GM10248 (cell line): ENCODE measurements at places on chromosomes 4 and X.

GRCh38 chr4:121380776-121381462 is at the start of gene QRFPR:
QRFPR (minus strand) TSS chr4:121381018; CDS start chr4:121380647, 371 bp downstream.
- DNase-seq, result no peak

DNA sequence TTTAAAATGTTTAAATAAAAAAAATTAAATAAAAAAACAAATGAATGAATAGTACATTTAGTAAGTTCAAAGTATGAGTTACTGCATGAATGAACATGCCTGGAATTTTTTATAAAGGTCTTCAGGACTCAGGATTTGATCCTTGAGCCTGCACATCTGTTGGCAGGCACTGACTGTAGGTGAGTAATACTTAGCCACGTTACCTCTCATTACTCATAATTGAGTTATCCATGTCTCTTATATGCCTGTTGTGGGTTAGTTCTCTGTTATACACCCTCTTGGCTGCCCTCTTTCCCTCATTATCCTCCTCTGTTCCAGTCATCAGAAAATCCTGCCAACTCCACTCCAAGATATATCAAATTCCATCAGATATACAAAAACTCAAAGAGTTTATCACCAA is 276.0 kb downstream of the FBXW7 start:
- DNase-seq, result no peak

DNA sequence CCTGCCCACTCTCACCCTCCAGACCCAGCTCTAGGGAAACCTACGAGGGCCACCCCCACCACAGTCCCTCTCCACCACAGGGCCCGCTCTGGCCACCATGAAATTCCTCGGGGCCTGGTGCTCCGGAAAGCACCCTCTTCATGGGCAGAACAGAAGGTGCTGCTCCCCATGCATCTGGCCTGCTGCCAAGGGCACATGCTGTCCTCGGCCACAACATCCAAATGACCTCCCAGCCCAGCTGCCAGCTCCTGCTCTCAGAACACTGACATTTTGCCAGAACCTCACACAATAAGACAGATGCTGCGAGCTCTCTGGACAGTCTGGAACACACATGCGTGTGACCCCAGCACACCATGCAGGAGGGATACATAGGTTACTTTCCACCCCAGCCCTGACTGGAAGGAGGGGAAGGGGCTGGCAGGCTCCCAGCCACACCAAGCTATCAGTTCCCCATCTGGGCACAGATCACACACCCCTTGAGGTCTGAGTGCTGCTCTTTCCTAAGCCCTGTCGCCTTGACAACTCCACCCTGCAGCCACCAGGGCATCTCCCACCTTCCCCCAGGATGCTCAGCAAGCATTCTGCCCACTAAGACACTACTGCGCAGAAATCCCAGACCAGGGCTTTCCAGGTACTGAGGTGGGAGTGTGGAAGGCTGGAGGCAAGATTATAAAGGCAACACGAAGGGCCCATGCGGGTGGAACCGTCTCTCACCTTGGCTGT is 5.8 kb downstream of the CCNQ start:
- no peak for DNase-seq

DNA sequence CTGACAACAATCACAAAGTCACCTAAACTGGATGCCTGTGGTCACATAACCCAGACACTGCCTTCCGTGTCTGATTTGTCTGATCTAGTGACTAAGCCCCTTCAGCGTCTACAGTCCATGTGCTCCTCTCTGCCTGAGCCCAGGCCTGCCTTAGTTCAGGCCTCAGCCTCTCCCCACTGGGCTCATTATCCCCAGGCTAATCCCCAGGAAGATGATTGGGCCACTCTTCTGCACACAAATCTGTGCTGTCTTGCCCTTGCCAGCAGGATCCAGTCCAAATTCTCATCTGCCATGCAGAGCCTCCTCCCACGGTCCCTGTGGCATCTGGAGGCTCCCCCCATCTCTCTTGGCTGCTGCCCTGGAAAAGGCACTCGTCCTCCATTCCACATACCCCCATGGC is 96.5 kb downstream of the SLC2A9 start:
- DNase-seq, result no peak

GRCh38 chrX:22365460-22365859 is 92.7 kb downstream of the CBLL2 start:
- no peak for DNase-seq

DNA sequence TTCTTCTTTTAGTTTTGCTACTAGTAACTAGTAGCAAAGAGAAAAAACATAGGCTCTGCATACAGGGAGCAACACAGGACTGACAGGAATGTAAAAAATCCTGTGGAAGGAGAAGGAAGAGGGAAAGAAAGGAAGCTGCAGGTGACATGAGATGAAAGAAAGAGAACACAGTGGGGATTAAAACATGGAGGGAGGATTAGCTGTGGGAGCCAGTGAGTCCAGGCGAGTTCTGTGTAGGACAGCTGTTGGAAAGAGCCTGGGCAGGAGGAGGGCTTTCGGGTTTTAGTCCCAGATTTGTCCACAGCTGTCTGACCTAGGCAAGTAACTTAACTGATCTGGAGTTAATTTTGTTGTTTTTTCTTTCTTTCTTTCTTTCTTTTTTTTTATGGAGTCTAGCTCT is 21.6 kb downstream of the CCNG2 start:
- no peak for DNase-seq

- DNase-seq, result no peak
Observed at GRCh38 chrX:43703211-43703791, 47.2 kb downstream of the MAOA start.

DNA sequence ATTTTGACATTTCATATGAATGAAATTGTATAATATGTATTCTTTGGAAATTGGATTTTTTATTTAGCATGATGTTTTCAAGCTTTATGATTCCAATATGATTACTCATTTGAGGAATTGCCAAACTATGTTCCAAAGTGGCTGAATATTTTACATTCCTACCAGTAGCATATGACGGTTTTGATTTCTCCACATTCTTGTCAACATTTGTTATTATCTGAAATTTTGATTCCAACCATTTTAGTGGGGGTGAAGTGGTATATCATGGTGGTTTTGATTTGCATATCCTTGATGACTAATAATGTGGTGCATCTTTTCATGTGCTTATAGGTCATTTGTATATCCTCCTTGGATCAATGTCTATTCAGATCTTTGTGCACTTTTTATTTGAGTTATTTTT is 2.6 kb upstream of the BEX1 start:
- no peak for DNase-seq

- DNase-seq, result no peak
Observed at GRCh38 chrX:107700317-107700774, 72.0 kb downstream of the PRPS1 start.

DNA sequence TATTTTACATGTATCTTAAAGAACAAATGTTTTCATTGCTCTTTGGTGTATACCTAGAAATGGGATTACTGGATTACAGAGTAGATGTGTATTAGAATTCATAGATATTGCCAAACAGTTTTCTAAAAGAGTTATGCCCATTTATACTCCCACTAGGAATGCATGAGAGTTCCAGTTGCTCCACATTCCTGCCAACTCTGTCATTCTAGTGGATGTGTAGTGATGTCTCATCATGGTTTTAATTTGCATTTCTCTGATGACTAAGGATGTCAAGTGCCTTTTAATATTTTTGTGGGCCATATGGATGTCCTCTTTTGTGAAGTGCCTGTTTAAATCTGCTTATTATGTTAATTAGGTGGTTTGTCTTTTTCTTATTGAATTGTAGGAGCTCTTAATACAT is 65.6 kb upstream of the BMP2K start:
- DNase-seq, result no peak

- no peak for DNase-seq
Observed at GRCh38 chrX:44247468-44247867, 96.0 kb downstream of the EFHC2 start.

GRCh38 chr4:10299601-10300000 is 157.6 kb downstream of the ZNF518B start:
- no peak for DNase-seq

DNA sequence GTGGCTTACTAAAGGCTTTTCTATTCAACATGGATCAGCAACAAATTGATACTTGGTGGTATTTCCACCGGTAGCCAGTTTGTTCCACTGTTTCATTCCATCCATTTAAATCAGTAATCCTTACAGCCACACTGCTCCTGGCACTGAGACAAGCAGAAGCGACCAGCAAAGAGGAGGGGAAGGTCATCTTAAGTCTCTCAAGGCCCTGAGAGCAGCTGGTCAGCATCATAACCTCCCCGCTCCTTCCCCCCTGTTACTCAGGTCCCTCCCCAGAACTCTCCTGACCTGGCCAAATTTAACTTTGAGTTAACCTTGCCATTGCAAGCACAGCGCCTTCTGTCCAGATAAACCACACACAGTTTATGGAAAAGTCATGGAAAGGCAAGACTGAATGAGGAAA is 331.3 kb upstream of the KLF3 start:
- DNase-seq, result no peak

DNA sequence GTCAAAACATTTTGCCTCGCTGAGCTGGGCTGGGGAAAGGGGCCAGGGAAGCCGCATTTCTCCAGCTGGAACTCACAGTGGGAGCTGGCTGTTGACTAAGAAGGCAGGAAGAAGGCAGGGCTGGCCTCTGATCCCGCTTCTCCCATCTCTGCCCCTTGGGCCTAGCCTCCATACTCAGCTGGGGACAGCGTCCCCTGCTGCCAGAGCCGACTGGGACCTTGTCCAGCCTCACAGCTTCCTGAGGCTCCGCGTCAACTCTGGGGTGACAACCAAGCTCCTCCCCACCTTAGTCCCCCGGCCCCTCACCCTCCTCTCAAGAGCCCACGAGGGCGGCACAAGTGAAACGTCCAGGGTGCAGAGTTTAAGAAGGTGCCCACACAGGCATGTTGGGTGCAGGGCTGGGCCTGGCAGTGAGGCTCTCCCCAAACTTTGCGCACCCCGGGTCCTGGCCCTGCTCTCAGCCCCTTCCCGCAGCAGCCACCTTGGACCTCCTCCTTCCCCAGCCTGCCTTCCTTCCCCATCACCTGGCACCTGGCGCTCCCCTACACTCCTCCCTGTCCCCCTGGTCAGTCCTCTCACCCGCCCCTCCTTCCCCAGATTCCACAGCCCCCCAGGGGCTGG is 100.8 kb downstream of the PSAPL1 start:
- DNase-seq, result no peak

DNA sequence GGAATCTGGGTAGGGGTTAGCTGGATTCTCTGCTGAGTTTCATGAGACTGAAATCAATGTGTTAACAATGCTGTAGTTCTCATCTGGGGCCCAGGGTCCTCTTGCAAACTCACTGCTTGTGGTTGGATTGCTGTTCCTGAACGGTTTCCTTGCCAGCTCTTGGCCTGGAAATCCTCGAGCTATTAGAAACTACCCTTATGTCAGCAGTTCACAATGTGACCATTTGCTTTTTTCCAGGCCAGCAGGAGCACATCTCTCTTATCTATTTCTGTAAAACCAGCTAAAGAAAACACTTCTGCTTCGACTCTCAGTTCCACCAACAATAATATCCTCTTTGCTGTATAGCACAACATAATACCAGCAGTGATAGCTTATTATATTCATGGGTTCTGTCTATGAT is 140.1 kb upstream of the TRAM1L1 start:
- no peak for DNase-seq

GRCh38 chrX:23008431-23009099 is 8.8 kb downstream of the DDX53 start:
- DNase-seq, result peak; percentile 6

DNA sequence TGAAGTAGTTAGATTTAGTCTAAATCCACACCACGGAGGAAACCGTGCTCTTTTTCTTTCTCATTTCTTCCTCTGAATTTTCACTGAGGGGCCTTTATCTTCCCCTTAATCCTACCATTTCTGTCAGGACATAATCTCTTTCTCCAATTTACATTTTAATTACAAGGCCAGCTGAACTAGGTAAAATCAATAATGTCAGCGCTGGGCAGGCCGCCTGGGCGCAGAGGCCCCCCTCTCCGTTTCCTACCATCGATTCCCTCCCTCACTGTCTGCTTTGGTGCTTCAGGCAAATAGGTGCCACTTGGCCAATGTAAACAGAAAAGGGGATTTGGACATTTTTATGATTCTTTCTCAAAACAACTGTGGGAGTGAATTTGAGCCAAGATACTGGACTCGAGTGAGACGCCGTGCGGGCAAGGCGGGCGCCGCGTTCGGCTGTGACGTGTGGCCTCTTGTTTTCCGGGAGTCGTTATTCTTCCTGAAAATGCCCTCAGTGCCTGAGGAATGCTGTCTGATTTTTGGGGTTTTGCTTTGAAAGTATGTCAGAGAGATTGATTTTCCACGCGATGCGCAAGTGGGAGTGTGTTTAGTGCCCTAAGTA is 22.6 kb downstream of the UVSSA start:
- no peak for DNase-seq

DNA sequence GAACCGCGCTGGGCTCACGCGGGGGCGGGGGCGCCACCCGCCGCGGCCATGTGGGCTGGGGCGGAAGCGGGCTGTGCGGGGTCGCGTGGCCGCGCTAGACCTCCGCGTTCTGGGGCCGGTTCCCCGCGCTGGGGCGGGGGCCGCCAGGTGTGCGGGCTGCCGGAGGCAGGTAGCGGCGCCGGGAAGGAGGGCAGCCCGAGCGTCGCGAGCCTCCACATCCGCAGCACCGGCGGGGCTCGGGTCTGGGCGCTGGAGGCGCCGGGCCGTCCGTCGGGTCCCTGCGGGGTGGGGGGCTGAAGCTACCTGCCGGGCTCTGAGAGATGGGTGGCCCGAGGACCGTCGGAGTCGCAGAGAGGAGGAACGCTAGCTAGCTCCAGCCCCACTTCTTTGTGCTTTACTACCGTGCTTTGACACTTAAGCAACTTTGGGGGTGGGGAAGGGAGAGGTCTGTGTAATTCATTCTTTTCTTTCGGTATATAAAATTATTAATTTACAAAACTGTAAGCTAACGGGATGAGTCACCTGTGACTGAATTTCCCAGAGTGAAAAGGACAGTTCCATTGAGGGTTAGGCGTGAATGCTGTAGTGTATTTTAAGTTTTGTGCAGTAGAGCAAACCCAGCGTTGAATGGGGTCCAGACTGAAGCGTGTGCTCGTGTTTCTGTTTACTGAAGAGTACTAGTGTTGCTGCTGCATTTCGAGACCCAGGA is 689 bp downstream of the METAP1 start:
- peak; percentile 12 for DNase-seq

DNA sequence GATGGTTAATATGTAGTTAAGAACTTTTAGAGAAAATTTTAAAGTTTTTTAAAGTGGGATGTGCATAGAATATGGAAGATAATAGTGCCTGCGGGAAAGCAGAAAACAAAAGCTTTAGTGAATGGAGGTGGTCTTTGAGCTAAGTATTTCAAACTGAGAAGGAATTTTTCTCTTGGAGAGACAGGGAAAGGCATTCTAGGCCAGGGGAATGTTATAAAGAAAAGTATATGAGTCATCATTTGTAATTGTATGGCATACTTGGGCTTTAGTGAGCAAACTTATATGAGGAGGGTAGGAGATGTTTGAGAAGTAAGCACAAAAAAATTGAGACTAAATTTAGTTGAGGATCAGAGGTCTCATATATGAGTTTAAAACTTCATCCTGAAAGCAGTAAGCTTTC is 467.0 kb downstream of the PPARGC1A start:
- no peak for DNase-seq

DNA sequence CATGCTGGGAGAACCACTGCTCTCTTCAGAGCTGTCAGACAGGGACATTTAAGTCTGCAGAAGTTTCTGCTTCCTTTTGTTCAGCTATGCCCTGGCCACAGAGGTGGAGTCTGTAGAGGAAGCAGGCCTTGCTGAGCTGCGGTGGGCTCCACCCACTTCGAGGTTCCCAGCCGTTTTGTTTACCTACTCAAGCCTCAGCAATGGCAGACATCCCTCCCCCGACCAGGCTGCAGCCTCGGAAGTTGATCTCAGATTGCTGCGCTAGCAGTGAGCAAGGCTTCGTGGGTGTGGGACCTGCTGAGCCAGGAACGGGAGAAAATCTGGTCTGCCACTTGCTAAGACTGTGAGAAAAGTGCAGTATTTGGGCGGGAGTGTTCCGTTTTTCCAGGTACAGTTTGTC is 118.9 kb downstream of the SLC10A6 start:
- DNase-seq, result no peak
